ENCODE measurements at places on chromosomes 5 and 9.

DNA sequence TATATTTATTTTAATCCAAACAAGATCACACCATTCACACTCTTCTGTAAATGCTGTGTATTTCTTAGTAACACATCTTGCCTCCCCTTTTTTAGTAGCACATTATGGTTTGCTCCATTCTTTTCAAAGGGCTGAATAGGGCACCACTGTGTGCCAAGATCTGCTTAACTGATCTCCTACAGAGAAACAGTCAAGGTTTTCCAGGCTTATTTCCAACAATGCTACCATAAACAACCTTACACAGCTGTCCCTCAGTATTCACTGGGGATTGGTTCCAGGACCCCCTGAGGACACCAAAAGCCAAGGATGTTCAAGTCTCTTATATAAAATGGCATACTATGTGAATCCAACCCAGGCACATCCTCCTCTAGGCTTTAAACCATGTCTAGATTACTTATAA is 16.5 kb downstream of the GOLM1 start:
- DNase-seq, result no peak

DNA sequence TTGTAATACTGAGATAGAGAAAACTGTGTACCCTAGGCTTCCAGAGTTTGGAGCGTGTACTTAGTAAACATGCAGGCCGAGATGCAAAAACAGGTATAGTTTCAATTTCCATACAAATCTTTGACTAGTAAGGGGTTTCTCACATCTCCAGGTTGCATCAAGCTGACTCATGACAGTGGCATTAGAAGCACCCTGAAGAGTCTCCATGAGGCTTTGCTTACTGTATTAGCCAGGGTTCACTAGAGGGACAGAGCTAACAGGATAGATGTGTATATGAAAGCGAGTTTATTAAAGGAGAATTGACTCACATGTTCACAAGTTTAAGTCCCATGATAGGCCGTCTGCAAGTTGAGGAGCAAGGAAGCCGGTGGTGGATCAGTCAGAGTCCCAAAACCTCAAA is 275.3 kb upstream of the CDH6 start:
- DNase-seq, result no peak

GRCh38 chr5:151890299-151890698 is 34.4 kb downstream of the GLRA1 start:
- DNase-seq, result no peak

DNA sequence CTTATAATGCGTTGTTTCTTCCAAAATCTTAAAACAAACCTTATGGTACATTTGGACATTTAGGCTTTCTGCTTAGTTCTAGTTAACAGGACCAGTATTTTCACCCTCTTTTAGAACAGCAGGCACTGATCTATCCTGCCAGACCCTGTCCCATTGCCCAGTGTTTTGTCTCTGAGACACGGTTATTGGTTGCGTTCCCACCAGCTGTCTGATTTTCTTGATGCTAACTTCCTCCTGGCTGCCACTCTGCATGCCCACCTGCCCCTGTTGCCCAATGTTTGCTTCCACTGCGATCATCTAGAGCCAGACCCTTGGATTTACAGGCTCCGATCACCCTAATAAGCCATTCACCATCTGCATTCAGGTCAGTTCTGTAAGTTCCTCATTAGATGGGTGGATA is 506.0 kb upstream of the CDH6 start:
- no peak for DNase-seq

DNA sequence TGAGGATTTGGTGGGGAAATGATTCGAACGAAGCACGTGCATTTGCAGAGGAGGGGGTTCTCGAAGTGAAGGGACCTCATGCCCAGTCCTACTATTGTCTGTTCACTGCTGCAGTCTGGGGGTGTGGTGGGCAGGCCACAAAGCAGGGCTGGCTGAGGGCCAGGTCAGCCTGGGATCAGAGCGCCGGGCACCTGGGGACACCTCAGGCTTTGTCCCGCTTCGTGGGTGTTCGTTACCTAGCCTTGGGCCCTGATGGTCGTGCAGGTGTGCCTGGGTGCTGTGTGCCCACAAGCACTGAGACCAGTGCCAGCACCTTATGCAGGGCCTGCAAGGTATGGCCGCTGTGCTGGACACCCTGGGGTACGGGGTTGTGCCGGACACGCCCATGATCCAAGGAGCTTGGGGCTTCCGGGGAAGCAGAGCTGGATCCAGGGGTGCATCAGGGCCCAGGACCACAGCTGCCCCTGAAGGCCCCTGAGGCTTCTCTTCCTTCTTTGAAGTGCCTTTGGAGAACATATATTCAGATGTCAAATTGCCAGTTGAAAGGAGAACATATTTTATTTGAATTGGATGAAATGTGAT is 80.6 kb downstream of the COL5A1 start:
- DNase-seq, result no peak

DNA sequence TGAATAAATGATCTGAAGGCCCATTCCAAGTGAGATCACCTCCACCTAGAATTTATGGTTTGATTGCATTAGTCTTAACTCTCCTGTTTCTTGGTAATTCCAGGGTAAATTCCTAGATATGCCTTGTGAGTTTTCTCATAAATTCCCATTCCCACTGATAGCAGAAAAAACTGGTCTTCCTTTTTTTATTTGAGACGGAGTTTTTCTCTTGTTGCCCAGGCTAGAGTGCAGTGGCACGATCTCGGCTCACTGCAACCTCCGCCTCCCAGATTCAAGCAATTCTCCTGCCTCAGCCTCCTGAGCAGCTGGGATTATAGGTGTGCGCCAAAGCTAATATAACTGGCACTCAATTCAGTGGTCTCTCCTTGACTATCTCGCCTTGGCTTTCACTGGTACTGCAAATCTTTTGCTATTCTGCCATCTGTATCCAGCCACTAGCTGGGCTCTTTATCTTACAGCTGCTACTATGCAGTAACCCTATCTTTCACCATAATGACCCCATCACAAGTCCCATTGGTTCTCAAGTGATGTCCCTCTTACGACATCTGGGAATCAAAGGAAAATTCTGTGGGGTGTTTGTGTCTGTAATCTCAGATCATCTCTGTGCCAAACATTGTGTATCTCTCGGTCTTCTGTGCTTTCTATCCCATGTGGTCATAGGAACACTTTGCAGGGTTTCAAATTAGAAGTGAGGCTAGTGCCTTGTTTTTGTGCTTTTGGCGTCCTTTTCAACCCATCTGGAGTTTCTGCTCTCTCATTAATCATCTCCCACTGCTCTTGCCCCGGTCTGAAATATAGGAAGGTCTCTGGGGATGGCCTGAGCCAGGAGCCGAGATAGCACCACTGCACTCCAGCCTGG is 14.4 kb downstream of the HNRNPK start:
- DNase-seq, result no peak

DNA sequence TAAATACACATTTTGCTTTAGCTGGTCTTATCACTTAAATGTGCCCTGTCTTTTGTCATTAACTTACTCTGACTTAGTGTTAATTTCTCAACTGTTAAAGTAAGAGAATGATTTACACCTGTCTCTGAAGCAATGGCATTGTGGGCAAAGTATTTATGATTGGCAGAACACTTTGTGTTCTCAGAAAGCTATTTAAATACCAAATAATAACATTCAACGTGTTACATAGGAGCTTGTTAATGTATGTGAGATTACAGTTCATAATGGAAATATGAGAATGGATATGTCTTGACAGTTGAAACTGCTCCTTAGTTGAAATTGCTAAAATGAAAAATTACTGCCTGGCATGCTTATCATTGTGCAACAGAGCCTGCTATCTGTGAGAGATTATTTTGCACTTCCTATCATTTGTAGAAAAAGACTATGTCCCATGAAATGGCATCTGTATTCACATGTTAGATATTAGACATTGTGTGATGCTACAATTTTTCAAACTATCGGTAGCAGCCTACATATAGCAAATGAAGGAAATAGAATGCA is 46.1 kb downstream of the PRR16 start:
- DNase-seq, result no peak

DNA sequence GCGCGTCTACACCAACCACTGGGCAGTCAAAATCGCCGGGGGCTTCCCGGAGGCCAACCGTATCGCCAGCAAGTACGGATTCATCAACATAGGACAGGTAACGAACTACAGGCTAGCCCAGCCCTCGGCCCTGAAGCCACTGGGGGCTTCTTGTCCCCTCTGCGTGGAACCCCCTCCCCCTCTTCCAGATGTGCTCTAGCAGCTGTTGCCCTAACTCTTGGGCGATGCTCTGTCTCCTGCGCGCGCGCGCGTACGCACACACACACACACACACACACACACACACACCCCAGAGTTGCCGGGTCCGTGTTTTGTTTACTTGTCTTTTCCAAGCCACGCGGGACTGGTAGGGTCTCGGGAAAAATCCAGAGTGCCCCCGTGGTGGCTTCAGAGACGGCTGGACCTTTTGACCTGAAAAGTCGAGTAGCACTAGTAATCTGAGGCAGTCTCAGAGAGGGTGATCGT is 836 bp downstream of the PCSK5 start:
- no peak for DNase-seq

GRCh38 chr5:66710557-66711088 is 114.4 kb downstream of the MAST4 start:
- no peak for DNase-seq

- no peak for DNase-seq
These were observed 37.4 kb downstream of the CAMK4 start for GRCh38 chr5:111261610-111262009.

- no peak for DNase-seq
These were observed 468.4 kb downstream of the PTPRD start for GRCh38 chr9:10144355-10144754.

DNA sequence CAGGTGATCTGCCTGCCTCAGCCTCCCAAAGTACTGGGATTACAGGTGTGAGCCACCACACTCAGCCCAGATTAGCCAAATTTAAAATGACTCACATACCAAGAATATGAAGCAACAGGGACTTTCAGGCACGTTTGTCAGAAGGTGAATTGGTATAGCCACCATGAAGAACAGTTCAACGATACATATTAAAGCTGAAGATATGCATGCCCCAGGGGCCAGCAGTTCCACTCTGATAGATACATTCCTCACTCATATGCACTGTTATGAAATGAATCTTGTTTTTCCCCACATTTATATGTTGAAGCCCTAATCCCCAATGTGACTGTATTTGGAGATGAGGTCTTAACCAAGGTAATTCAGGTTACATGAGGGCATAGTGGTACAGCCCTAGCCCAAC is 22.5 kb downstream of the SLC35D2 start:
- DNase-seq, result no peak

DNA sequence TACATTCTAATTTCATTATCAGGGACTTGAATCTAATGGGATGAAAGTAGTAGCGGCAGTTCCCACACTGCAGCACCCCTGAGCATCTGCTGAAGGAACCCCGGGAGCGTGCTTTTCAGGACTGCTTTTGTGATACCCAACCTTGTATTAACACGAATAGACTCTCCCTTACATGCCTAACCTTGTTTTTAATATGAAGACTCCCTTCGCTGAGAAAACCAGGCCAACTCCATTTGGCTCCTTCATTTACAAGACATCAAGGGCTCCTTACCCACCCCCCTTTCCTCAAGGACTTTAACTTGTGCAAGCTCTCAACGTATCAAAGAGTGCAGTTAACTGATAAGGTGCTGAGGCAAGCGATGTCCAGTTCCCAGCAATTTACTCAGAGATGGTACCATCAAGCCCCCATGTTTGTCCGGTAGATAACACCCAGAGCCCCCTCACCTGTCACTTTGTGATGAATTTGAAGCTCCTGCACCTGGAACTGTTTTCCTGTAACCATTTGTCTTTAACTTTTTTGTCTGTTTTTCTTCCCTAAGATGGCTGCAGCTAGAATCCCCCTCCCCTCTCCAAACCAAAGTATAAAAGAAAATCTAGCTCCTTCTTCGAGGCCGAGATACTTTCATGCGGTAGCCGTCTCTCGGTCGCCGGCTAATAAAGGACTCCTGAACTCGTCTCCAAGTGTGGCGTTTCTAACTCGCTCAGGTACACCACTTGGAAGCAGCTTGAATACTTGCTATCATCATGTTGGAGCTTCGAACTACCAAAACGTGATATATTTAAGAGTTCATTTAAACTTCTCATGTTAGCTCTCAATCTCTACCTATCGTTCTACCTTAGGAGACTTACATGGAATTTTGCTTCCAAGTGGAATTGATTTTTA is 10.7 kb downstream of the HNRNPH1 start:
- no peak for DNase-seq

DNA sequence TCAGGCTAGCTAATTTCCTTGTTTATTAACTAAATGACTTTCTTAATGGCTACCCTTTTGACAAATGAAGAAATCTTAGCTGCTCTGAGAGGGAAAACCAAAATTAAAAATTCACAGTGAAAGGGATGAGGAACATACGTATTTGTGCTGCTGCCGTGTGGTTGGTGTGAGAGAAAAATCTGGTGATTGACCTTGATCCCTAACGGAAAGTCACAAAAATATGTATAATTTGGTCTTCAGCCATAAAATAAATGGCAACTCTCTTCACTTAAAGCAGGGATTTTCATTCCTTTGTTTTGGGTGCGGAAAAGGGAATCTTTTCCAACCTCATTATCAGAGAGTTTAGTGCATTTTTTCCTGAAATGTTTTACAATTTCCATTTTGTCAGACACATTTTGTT is 40.4 kb downstream of the PAM start:
- DNase-seq, result no peak

DNA sequence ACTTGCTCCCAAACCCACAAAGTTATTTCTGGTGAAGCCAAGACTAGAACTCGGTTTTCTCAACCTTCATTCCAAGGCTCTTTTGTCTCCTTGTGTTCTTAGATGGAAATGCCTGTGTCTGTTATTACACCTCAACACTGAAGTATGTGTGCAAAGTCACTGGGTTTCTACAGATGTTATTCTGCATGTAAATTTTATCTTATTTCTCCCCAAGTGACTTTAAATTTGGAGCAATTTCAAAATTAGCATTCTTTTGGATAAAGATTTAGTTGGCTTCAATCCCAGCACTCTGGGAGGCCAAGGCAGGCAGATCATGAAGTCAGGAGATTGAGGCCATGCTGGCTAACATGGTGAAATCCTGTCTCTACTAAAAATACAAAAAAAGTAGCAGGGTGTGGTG is 104.4 kb upstream of the GNA14 start:
- DNase-seq, result no peak

GRCh38 chr9:89538871-89539270 is 41.0 kb upstream of the SEMA4D start:
- no peak for DNase-seq

- no peak for DNase-seq
These were observed 47.3 kb downstream of the ANKRD31 start for GRCh38 chr5:75189353-75189752.

- DNase-seq, result no peak
These were observed 159.3 kb upstream of the TLX3 start for GRCh38 chr5:171149772-171150171.

DNA sequence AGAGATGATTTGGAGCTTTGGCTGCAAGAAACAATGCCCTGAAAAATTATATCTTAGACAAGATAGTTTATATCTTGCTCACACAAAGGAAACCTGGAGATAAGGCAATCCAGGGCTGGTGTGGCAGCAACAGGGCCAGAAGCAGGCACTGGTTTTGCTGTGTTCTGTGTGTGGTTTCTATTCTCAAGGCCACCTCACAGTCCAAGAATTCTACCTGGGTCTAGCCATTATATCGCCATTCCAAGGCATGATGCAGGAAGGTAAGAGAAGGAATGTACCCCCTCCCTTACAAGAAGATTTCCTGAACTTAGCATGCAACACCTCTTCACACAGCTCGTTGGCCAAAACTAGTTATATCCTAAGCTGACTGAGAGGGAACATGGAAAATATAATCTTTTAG is 74.5 kb upstream of the MEGF10 start:
- DNase-seq, result no peak

GRCh38 chr5:104494083-104494482 is 931.5 kb upstream of the NUDT12 start:
- no peak for DNase-seq

Measured in stimulated activated CD4-positive, alpha-beta T cell treated with anti-CD3 and anti-CD28 coated beads, Interleukin-2, amount 100 ng/mL, for 48 hours (primary cell).